ENCODE measurements at places on chromosomes 1 and 21.

GRCh38 chr1:12244078-12244477 is 14.2 kb downstream of the VPS13D start:
- DNase-seq: no peak

GRCh38 chr1:44089371-44090048 is 29.1 kb upstream of the KLF17 start:
- DNase-seq: no peak

- no peak for DNase-seq
These were observed 3.8 kb upstream of the RGSL1 start for GRCh38 chr1:182446033-182446669.

GRCh38 chr1:203703586-203703985 is 61.4 kb upstream of the LAX1 start:
- DNase-seq: no peak

- no peak for DNase-seq
These were observed 86.2 kb downstream of the PTPRC start for GRCh38 chr1:198725090-198725489.

DNA sequence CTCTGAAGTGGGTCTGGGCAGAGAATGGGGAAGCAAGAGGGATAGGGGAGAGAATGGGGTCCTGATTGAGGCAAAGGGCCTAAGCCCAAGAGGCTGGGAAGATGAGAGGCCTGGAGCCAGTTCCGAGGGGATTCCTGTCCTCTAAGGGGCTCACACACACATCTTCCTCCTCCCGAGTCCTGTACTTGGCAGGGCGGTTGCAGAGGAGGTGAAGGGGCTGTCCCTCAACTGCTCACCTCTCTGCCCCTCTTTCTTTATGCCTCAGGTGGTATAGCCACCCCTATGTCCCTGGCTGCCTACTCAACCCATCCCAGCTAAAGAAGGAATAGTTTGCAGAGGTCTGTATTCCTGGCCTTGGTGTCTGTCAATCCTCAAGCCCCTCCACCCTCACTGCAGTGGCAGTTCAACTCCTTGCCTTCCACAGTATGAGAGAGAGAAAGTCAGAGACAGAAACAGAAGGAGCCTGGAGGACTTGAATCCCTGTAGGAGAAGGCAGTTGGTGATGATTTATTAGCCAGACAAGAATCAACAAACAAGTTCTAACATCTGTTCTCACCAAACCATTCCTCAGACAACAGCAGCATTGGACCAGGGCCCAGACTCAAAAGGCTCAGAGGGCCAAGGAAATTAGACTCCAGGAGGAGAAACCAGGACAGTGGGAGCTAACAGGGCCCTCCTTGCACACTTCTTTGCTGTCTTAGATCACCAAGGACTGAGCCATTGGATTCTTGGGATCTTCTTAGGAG is 10.7 kb downstream of the SH2D2A start:
- DNase-seq: no peak

Measured in NCI-H2081 treated with DMSO at 0.1 percent for 48 hours (cell line).